ENCODE measurements at places on chromosomes 6 and 20.

DNA sequence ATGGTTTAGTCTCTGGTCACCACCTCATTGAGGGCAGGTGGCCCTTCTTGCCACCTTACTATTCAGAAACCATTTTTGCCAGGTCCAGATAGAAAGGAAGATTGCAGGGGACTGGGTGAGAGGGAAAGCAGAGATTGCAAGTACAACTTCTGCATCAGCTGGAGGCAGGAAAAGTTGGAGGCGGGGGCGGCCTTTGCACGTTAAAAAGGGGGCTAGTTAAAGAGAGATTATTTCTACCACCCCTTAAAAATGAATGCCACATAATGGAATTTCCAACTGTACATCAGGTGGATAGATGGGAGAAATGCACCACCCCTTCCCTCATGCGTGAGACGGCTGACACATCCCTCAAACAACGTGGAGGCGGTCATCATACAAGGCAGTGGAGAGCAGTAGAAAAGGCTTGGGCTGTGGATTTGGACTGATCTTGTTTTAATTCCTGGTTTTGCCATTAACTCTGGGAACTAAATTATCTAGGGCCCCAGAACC, 95.4 kb upstream of the CNKSR3 start:
- no peak for DNase-seq

DNA sequence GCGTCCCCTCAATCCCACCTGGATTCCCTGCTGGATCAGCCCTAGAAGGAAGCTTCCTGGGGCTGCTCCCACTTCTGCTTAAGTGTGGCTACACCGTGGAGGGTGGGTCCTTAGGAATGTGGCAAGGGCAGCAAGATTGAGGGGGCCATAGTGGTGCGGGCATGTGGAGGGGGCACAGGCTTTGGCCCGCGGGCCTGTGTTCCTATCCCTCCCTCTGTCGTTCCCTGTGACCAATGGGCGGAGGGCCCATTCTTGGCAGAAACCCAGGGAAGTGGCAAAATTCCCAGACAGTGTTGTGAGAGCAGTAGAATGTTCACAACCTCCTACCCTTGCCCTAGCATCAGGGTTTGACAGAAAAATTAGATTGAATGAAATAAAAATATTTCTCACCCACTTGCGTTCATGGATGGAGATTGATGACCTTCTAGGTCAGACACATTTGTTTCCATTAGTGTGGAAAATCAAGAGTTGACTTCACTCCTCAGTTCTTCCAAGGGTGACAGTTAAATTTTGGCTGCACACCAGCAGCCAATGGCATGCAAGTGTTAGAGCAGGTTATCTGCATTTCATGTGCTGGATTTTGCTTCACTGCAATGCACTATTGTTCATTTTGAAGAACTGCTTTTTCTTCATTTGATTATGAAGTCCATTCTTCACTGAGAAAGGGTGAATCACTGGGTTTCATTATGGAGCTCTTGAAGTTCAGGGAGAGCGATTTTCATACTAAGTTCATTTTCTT, 49.3 kb upstream of the AHI1 start:
- DNase-seq, result no peak

DNA sequence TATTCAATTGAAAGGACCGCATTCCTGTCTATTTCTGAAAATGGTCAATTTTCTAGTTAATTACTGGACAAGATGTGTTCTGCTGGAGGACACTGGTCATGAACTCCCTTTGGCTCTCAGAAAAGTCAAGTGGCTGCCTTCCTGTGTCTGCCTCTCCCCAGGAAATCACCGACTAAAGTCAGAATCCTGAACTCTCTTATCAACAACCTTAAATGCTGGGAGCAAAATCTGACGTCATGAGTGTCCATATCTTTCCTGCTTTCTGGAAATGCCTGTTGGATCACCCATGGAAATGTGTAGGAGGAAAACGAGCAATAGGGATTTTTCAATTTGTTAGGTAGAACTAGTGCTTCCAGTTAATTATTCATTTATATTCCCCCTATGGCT, 53.5 kb upstream of the PLCB1 start:
- DNase-seq, result no peak

DNA sequence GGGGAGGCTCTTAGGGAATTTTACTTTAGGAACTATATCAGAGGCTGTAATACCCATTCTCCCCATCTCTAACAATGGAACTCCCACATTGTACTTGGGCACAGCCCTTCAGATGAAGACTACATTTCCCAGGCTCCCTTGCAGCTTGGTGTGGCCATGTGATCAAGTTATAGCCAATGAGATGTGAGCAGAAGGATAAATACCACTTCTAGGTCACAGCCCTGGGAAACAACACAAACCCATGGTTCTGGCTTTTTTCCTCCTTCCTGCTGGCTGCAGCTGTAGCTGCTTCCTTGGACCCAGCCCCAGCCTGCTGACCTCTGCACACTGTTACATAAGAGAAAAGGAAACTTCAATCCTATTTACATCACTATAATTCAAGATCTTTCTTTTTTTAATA, 445.9 kb upstream of the JARID2 start:
- no peak for DNase-seq

GRCh38 chr6:154276810-154277628, 79.6 kb downstream of the IPCEF1 start:
- no peak for DNase-seq

DNA sequence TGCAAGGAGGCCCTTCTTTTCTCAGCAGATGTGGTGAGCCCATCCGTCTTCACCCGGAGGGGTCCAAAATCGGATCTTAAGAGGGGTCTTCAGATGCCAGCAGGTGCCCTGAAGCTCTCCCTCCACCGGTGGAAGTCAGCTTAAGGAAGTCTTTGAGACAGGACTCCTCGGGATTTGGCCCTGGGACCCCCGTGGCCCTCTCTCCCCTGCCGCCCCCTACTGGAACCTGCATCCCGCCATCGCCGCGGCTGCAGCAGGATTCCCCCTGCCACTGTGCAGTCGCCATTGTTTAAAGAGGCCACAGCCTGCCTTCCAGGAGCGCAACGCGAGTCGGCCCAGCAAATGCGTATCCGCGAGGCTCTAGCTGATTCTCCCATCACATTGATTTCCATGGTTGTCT, 292.5 kb upstream of the ZNF337 start:
- no peak for DNase-seq

DNA sequence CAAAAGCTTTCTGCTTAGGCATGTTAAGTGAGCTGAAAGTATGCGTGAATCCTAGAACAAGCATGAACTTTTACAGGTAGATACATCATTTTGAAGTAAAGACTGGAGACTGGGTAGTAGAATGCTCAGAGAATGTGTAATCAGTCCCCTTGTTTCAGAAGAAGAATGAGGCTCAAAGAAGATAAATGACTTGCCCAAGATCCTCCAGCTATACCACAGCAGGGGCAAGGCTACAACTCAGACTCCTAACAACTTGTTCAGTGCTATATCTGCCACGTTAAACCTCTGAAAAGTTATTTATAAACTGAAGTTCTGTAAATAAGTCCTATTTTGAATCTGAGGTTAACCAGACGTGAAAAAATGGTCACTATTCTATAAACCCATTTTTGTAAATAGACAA, 2.9 kb downstream of the RIPOR2 start:
- DNase-seq, result no peak

DNA sequence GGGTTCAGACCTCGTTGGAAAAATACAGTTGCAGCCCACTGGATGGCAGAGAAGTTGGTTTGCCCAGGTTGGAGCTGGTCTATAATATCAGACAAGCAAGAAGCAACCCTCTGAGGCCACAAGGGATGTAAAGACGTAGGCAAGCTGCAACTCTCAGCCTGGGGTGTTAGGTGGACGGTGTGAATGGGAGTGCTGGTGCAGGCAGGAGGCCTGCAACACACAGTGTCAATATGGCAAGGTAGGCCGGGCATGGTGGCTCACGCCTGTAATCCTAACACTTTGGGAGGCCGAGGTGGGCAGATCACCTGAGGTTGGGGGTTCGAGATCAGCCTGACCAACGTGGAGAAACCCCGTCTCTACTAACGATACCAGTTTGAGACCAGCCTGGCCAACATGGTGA, 10.5 kb downstream of the VPS16 start:
- DNase-seq, result no peak

GRCh38 chr6:134910593-134910935, 39.3 kb downstream of the ALDH8A1 start:
- DNase-seq, result no peak

GRCh38 chr20:16922834-16923233, 174.7 kb downstream of the OTOR start:
- DNase-seq, result peak; percentile 79

GRCh38 chr6:120077489-120077888, 727.9 kb upstream of the MAN1A1 start:
- DNase-seq, result no peak

- DNase-seq, result no peak
Observed at GRCh38 chr6:20370393-20370792, 31.3 kb upstream of the E2F3 start.

GRCh38 chr20:13149371-13150105, 71.5 kb upstream of the ISM1 start:
- DNase-seq, result peak; percentile 59

DNA sequence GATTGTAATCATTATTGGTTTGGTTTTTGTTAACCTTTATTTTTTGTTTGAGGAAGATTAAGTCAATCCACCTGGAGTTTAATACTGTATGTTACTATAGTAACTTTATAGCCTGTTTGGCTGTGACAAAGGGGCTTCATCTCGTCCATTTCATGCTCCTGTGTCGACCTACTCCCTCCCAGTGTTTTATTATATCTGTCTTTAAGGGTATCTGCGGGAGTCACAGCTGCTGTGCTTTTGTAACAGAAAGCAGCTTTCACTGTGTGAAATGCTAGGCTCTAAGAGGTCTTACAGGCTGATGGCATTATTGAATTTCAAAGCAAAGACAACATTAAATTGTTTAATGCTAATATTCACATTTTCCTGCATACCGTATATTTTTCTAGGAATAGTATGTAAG, 698.0 kb upstream of the POU3F2 start:
- no peak for DNase-seq

GRCh38 chr20:62402456-62403150, 4.5 kb downstream of the CABLES2 start:
- DNase-seq, result no peak

- no peak for DNase-seq
Observed at GRCh38 chr6:166307082-166308032, 835 bp downstream of the PRR18 start.

- DNase-seq, result no peak
Observed at GRCh38 chr6:150001295-150002008, 23.9 kb downstream of the RAET1L start.

GRCh38 chr6:100281471-100281901, 183.2 kb downstream of the SIM1 start:
- no peak for DNase-seq

- no peak for DNase-seq
Observed at GRCh38 chr20:46330072-46330763, 21.9 kb upstream of the CDH22 start.

GRCh38 chr6:443621-444159, 52.1 kb downstream of the IRF4 start:
- DNase-seq, result no peak

GRCh38 chr6:84467296-84467695, 239.9 kb upstream of the CEP162 start:
- no peak for DNase-seq

- no peak for DNase-seq
Observed at GRCh38 chr6:1641343-1641885, 31.7 kb downstream of the FOXC1 start.

GRCh38 chr20:408843-409696, 971 bp downstream of the RBCK1 start:
- no peak for DNase-seq

DNA sequence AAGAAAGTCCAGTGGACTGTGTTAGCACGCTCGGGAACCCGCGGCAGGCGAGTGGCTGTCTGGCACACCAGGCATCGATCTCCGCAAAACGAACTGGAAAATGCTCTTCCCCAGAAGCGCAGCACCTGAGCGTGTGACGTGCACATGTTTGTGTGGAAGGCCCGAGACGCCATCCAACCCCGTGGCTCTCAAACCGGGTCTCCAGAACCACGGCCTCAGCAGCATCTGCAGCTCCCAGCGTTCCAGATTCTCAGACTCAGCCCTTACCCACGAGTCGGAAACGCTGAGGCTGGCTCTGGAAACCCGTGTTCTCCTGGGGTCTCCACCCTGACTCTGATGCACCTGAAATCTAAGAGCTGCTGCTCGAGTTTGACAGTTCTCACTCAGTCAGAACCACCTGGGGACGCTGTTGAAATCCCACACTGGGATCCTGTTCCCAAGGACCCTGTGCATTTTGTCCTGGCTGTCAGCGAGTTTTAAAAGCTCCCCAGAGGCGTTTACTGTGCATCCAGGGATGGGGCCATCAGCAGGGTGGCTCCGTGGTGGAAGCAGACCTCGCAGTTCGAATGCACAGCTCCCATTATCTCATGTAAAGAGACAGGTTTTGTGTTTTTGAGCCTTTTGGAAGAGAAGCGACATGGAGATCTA, 69.0 kb downstream of the DLL1 start:
- no peak for DNase-seq

DNA sequence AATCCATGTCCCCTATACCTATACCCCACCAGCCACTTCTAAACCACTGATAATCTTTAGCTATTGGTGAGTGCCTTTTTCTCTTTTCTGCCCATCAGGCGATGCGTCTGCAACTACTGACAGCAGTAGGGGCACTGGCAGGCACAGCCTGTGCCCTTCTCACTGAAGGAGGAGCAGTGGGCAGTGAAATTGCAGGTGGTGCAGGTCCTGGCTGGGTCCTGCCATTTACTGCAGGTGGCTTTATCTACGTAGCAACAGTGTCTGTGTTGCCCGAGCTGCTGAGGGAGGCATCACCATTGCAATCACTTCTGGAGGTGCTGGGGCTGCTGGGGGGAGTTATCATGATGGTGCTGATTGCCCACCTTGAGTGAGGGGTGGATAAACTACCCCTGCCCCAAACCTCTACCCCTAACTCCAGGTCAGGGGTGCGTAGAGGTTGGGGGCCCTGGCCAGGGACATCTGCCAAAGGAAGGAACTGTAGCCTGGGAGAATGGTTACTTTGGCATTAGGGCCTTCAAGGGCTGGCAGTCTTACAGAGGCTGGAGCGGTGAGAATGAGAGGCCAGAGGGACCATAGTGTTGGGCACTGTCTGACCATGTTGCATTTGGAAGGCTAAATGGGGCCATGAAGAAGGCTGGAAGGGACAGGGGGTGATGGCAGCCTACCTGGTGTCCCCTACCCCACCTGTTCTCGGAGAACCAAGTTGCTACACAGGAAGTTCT, 851 bp upstream of the HSD17B8 start:
- DNase-seq, result no peak

DNA sequence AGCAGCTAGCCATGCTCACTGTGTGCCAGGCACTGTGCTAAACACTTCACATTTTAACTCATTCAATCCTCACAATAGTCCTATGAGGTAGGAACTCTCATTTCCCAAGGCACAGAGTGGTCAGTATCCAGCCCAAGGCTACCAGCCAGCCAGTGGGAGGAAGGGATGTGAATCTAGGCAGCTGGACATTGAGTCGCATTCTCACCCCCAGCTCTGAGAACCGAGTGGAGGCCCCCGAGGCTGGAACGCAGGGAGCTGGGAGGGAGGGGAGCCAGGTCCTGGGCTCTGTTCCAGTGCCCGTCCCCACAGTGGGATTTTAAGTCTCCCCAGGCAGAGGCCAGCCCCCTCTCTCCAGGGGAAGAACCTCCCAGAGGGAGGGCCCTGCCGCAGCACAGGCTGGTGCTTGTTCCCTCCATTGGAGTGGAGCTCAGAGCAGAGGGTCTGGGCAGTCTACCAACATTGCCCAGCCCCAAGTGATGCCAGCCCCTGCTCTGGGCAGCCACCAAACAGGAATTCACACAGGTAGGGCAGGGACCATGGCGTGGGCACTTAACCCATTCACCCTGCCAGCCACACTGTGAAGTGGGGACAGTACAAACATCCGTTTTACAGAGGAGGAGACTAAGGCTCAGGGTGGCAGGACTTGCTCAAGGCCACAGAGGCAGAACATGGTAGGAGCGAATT, 131.3 kb downstream of the CEBPB start:
- no peak for DNase-seq
